ENCODE measurements at places on chromosomes 5 and 9. TPM values are rescaled to one million over a fixed set of nuclear protein-coding genes. Genes with fewer than 3 reads are reported as not detected.

Gene GRIN3A
- total RNA-seq, result not detected

Gene STK32A
- total RNA-seq, result 0.62 TPM

Gene SNX18
- 7.3 TPM for total RNA-seq

Gene POLK
- total RNA-seq, result 10.7 TPM

Gene HMCN2
- total RNA-seq, result 0.05 TPM

Gene WNT8A
- not detected for total RNA-seq

Gene BRD9
- 41.7 TPM for total RNA-seq

Gene GABRB2
- not detected for total RNA-seq

Gene SPINK6
- 0.49 TPM for total RNA-seq

Gene GNA14
- total RNA-seq, result not detected

Gene SNX24
- 23.1 TPM for total RNA-seq

Gene MRRF
- 66.2 TPM for total RNA-seq

Gene ANXA2R
- total RNA-seq, result 4.1 TPM

Gene RPS23
- total RNA-seq, result 5,375 TPM

Gene SH3RF2
- total RNA-seq, result 2.5 TPM

Gene SHC3
- 0.32 TPM for total RNA-seq

Gene ATP10B
- not detected for total RNA-seq

Gene PRRC1
- total RNA-seq, result 37.1 TPM

Gene DRD1
- 0.15 TPM for total RNA-seq

Gene FAM78A
- 0.26 TPM for total RNA-seq

Gene TTC16
- not detected for total RNA-seq

Gene ENTPD8
- 0.08 TPM for total RNA-seq

Gene SEMA4D
- 5.1 TPM for total RNA-seq

Gene UBLCP1
- 38.3 TPM for total RNA-seq

Gene MYORG
- total RNA-seq, result 3.3 TPM

Gene DIPK1B
- 9.4 TPM for total RNA-seq

Gene FST
- 2.6 TPM for total RNA-seq

Gene POC5
- 12.5 TPM for total RNA-seq

Gene ROR2
- total RNA-seq, result 1.6 TPM

Gene TOMM5
- total RNA-seq, result 331 TPM

Gene GALNT12
- total RNA-seq, result 4.3 TPM

Gene FOXD4L3
- not detected for total RNA-seq

Gene TTC23L
- not detected for total RNA-seq

Gene BARX1
- 12.3 TPM for total RNA-seq

Measured in A549 treated with GW870086 at 1 μM for 4 hours (cell line).